ENCODE measurements at places on chromosomes 3 and 15. TPM values are rescaled to one million over a fixed set of nuclear protein-coding genes. Genes with fewer than 3 reads are reported as not detected.

The TPRG1 gene
- 2.0 TPM for total RNA-seq

The GOLGA8G gene
- total RNA-seq = not detected

The MITF gene
- total RNA-seq = 22.4 TPM

The STRIT1 gene
- not detected for total RNA-seq

The ALDH1A2 gene
- 5.4 TPM for total RNA-seq

The PLIN1 gene
- total RNA-seq = 5.6 TPM

The PGBD4 gene
- 1.2 TPM for total RNA-seq

The IL12A gene
- total RNA-seq = not detected

- no peak for DNase-seq
These were observed 26.8 kb upstream of the HERC1 start for GRCh38 chr15:63860555-63860954.

GRCh38 chr3:71446260-71446659 is 137.3 kb downstream of the FOXP1 start:
- DNase-seq = no peak

DNA sequence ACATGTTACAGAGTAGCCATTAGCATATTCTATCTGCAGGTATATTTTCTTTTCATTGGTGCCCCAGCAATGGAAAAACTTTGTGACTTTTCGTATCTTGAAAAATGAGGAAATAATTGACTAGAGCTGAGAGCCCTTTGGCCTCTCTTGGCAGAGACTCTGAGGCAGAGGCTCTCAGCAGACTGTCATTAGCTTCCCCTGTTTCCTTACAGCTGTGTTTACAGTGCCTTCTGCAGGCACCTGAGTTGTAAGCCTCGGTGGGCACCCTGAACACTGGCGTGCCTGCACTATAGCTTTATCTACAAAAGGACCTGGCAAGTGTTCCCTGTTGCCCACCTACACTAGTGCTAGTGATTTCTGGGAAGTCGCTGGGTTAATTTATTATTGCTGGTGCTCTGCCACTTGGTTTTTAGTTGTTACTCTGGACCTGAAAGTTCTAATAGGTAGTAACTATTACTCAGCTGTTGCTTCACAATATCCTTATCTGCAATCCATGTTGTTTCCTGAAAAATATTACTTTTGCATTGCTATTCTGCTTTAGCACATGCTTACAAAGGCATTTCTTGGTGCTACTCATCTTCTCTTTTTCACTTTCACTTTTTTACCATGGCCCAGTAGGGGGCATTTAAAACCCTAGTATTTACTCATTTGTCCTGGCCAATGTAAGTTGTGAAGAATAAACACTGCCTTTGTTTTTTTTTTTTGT is 7.8 kb upstream of the GPR171 start:
- DNase-seq = no peak

GRCh38 chr3:149506965-149507364 is 32.5 kb downstream of the TM4SF4 start:
- DNase-seq = no peak

GRCh38 chr3:10337323-10338163 is 16.6 kb upstream of the SEC13 start:
- DNase-seq = no peak

DNA sequence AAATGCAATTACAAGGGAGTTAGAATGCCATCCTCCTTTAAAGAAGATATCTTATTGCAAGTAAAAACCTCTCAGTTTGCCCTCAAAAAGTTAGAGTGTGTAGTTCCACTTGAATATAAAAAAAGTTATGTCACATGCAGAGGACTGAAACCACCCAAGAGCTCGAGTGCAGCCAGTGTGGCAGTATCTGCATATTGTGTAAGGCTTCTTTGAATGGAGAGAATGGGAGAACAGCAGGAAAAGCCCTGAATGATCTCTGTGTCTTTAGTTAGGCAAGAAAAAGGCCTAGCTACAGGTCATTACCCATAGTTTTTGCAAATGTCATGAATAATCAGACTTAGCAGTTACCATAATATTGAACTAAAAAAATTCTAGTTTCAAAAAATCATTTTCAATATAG is 13.9 kb upstream of the TEX9 start:
- peak; percentile 7 for DNase-seq

- no peak for DNase-seq
These were observed 17.1 kb upstream of the RFC4 start for GRCh38 chr3:186823386-186823785.

GRCh38 chr15:98714922-98715321 is 66.6 kb downstream of the IGF1R start:
- no peak for DNase-seq

DNA sequence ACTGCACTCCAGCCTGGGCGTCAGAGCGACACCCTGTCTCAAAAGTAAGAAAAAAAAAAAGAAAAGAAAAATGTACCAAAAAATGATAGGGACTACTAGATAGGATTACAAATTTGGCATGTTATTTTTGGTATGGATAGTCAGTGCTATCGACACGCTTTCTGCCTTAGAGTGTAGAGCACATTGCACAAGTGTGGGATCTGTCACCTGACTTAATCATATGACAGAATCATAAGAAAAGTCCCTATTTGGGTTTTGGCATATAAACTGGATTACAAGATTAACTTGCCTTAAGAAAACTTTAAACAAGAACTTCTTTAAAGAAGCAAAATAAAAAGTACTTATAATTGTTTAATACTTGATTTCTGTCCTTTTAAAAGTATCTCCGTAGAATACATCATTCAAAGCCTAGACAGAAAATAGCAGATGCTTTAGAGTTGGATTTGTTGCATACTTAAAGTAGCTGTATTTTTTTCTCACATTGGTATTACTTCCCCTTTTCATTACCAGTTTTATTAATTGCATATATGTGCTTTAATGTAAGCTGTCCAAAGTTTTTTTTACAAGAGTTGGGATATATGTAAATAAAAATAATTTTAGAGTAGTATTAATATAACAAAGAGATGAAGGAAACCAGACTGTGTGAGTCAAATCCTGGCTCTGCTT is 7.8 kb downstream of the ATP6V1A start:
- no peak for DNase-seq

DNA sequence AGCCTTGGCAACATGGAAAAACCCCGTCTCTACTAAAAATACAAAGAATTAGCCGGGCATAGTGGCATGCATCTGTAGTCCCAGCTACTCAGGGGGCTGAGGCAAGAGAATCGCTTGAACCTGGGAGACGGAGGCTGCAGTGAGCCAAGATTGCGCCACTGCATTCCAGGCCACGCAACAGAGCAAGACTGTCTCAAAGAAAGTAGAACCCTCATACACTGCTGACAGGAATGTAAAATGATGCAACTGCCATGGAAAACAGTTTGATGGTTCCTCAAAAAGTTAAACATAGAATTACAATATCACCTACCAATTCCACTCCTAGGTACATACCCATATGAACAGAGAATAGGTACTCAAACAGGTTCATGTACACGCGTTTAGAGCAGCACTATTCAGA is 158.9 kb downstream of the TBC1D5 start:
- no peak for DNase-seq

GRCh38 chr15:83436513-83437158 is 10.5 kb upstream of the SH3GL3 start:
- no peak for DNase-seq

Measured in thyroid gland (tissue), 4 donors.